ENCODE measurements at places on chromosomes 3 and 15.

- no peak for DNase-seq
These were observed 17.7 kb downstream of the NTRK3 start for GRCh38 chr15:88238618-88239430.

GRCh38 chr3:159165961-159166360 lies 364.1 kb downstream of the MFSD1 start:
- no peak for DNase-seq

- DNase-seq = no peak
These were observed 95.9 kb downstream of the LIPC start for GRCh38 chr15:58527573-58528187.

- no peak for DNase-seq
These were observed 393.3 kb upstream of the CBLB start for GRCh38 chr3:106261915-106262683.

DNA sequence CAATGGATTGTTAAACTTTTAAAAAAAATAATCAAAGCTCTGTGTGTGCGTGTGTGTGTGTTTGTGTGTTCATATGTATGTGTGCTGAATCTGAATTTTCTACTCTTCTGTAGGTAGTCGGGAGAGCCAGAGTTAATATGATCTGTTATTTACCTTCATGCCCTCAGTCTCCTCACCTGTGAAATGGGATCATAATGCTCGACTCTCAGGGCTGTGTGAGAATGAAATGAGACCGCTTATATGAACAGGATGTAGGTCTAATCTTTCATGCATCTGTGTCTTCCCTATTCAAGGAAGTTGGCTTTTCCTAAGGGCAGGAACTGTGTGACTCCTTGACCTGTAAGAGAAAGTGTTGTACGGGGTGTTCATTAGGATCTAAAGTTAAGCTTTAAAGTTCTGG lies 182.2 kb downstream of the RPLP1 start:
- DNase-seq = no peak

DNA sequence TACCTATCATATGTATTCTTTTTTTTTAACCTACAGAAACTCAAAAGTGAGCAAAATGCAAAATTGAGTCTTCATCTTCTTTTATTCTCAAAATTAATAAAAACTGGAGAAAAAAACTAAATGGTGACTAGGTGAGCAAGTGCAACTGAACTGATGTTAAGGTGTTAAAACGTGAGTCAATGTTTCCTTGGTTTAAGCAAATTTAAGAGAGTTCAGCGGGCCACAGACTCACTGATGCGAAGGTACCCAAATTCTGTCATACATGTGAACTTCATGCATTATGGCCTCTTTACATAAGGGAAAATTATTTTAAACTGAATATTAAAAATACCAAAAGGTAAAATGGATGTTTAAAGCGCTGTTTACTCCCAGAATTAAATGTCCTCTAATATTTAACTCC lies 206.6 kb downstream of the FOXP1 start:
- DNase-seq = no peak
